ENCODE measurements at places on chromosomes 12 and 14.

- no peak for DNase-seq
Observed at GRCh38 chr14:78851189-78851588, 681.0 kb downstream of the NRXN3 start.

DNA sequence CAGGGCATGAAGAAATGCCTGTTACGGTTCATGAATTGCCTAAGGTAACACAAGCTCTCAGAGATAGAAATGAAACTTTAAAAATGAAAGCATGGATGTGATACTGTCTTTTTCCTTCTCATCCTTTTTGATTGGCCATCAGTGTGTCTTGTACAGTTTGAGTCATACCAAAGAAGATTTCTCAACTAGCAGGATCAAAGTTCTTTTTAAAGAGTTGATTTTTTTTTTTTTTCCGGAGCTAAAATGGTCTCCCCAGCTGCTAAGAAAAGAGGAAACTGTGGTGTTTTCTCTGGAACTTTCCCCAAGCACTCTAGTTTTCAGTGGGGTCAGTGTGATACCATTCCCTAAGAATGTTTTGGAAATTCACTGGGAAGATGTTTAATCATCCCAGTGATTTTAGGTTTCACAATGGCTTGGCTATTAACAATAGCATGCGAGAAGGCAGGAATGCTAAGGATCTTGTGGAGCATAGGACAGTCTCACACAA is 105.0 kb downstream of the ETNK1 start:
- DNase-seq: no peak

GRCh38 chr12:49021292-49021915 is 2.8 kb upstream of the PRKAG1 start:
- no peak for DNase-seq

GRCh38 chr12:128383357-128383937 is 116.5 kb downstream of the TMEM132C start:
- DNase-seq: no peak

DNA sequence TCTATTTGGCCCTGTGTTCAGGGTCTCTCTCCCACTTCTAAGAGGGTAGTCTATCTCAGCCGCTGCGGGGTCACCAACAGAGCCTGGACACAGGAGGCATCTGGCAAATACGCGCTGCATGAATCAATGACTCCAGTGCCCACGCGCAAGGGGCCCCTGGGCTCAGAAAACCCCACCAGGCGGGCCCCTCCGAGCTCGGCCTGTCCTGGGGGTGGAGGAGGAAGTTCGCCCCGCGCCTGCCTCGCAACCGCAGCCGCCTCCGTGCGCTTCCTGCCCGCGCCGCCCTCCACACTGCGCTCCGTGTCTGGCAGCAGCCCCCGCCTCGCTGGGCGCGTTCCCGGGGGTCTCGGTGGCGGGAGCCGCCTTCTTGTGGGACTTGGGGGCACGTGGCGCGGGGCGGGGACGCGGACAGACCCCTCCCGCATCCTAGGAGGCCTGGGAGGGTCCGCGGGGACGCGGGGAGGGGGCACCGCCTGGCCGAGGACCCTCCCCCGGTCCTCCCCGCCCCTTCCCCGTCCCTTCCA is 811 bp upstream of the FBRSL1 start:
- peak; percentile 36 for DNase-seq

GRCh38 chr12:20028033-20028432 is 340.3 kb upstream of the PDE3A start:
- no peak for DNase-seq

GRCh38 chr12:98738002-98738401 is 92.9 kb downstream of the APAF1 start:
- no peak for DNase-seq

DNA sequence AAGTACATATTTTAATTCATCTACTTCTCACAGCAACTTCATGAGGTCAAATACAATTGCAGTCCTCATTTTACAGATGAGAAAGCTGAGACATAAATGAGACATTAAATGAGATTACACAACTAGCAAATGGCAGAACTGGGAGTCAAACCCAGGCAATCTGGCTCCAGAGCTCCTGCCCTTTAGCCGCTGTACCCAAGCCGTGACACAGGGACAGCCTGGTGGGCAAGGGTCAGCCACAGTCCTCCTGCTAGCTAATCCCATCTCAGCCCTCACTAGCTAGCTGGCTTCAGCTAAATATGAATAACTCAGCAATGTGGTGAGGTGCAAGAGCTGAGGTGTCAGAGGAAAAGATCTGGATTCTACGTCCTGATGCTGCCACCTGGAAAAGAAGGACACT is 54.8 kb downstream of the NINJ2 start:
- no peak for DNase-seq

DNA sequence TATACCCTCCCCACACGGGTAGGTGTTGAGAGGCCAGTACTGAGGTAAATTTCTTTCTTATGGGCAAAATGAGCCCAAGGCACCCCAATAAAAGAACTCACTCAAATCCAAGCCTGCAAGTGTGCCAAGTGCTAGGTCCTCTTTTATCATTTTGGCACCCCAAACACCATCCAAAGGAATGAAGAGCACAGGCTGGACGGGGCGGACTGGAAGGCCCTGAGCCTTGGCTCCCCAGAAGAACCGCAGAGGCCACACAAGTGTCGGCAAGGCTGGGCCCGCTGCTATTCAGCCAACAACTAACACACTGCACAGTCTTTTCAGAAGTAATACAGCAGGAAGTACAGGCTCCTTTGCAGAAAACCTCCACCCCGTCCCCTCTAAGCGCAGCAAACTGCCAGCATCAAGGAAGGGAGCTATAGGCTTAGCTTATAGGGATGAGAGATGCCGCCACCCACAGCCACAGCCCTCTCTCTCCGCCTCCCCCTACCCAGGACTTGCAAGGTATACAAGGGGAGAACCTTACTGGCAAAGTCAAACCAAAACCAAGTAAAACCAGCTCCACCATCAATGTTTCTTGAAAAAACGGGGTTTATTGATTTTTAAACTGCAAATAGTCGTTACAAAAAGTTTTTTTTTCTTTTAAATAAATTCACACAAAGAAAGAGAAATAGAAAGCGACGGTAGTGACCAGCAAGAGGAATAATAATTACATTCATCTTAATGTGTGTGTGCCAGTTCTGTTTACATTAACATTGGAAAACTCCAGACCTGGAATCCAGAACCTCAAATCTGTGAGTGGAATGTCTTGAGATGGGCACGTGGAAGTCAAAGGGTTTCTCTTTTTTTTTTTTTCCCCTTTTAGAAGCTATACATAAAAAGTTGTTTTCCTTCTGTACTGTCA is 5.5 kb downstream of the ZFP36L1 start:
- DNase-seq: no peak

DNA sequence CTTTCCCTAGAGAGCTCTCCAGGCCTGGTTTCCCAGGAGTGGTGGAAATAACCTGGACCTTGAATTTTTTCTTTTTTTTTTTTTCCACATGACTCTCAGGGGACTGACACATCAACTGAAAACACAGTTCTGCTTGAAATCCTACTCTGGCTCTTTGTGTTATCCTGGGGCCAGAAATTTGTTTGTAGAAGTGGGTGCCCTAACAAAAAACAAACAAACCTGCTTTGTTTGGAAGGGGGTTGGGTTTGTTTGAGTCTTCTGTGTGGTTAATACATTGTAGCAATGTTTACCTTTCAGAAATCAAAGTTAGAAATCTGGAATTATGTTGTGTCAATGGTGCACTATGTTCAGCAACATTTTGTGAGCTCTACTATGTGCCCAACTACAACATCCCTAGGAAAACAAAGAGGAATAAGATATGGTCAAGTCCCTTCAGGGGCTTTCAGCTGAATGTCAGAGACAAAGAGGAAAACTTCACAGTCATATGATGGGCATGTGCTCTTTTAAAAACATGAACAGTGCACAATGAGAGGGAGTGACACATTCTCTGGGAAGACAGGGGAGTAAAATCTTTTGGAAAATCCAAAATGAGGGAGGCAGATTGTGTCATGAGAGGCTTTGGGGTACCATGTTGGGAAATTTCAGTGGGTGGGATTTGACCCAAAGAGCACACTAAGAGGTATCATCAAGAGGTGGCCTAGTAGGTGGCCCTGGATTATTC is 1.5 kb upstream of the IGF1 start:
- DNase-seq: no peak

- DNase-seq: no peak
Observed at GRCh38 chr12:100268835-100269564, 2.0 kb downstream of the SCYL2 start.

DNA sequence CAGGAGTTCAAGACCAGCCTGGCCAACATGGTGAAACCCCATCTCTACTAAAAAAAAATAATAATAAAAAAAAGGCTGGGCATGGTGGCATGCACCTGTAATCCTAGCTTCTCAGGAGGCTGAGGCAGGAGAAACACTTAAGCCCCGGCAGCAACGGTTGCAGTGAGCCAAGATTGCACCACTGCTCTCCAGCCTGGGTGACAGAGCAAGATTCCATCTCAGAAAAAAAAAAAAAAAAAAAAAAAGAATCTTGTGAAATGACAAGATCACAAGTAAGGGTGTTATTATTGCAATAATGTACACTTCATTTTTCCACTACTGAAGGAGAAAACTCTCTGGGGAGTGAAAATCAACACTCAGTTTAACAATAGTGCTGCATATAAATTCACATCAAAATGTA is 8.8 kb upstream of the PTGR2 start:
- no peak for DNase-seq

DNA sequence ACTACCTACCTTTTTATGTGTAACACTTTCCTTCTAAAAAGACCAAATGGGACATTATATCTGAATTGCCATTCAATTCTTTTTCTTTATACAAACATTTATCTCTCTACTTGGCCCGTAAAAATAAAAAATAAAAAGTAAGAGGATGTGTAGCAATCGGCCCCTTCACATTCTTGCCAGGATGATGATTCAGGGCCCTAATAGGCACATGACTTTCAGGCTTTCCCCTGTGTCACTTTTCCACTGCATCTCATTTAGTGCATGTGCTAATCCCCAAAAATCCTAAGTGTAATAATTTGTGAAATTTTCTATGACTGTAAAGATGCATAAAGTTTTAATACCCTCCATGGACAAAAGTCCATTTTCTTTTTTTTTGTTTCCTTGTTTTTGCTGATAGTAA is 23.0 kb upstream of the ATP2B1 start:
- DNase-seq: no peak

- no peak for DNase-seq
Observed at GRCh38 chr14:44775248-44775647, 186.5 kb downstream of the KLHL28 start.

DNA sequence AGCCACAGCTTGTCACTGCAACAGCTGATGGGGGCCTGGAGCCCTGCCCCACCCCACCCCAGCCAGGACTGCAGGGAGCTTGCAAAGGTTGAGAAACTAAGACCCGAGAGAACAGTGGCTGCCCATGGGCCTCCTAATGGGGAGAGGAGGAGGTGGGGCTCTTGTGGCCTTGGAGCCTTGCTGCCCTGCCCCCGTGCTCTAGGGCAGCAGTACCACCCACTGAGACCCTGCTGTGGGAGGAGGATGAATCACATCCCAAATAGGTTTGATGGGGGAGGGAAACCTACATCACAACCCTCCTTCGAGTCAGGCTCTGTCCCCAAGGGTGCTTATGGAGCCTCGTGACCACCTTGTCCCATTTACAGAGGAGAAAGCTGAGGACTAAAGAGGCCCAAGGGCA is 15.9 kb downstream of the HHIPL1 start:
- no peak for DNase-seq

DNA sequence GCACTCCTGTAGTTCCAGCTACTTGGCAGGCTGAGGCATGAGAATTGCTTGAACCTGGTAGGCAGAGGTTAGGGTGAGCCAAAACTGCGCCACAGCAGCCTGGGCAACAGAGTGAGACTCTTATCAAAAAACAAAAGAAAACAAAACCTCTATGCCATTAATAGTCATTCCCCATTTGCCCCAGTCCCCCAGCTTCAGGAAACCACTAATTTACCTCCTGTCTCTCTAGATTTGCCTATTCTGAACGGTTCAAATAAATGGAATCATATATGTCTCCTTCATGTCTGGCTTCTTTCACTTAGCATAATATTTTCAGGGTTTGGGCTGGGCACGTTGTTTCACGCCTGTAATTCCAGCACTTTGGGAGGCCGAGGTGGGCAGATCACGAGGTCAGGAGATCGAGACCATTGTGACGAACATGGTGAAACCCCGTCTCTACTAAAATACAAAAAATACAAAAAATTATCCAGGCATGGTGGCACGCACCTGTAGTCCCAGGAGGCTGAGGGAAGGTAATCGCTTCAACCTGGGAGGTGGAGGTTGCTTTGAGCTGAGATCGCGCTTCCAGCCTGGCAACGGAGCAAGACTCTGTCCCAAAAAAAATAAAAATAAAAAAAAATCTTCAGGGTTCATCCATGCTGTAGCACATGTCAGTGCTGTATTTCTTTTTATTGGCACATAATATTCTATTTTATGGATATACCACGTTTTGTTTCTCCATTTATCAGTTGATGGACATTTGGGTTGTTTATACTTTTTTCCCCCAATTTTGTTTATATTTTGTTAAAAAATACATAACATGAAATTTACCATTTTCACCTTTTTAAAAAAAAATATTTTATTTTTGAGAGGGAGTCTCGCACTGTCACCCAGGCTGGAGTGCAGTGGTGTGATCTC is 31.9 kb downstream of the KNTC1 start:
- DNase-seq: no peak

- DNase-seq: no peak
Observed at GRCh38 chr12:45575823-45576475, 153.6 kb upstream of the ARID2 start.

GRCh38 chr14:81187832-81188522 is 32.8 kb downstream of the GTF2A1 start:
- no peak for DNase-seq

DNA sequence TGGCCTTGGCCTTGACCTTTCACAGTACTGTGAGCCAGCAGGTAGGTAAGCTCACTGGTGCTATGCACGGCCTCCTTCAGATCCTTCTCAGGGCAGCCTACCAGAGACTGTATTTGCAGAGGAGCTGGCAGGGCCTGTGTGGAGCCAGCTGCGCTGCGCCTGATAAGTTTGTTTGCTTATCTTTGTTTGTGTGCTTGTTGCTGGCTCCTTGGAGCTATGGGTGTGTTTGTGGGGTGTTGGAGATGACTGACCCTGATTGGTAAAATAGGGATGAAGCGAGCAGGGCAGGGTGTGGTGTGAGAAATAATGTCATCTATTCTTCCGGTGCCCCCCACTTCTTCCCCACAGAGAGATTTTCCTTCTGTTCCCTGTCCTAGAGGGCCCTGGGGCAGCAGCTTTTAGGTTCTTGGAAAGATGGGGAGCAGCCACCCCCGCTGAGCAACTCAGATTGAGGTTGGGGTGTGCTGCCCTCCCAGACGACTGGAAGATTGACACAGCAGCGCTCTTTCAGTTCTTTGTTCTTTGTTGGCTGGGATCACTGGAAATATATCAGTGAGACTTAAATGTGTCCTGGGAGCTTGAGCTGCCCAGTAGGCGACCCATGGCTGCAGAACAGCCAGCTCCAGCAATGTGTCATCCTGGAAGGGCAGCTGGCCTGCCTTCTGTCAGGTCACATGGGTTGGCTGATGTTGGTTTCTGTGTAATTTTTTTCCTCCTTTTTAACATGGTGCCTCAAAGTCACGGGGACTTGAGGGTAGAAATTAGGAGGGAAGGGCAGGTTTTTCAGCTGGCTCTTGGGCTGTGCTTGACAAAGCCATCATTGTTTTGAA is 19.6 kb downstream of the MLXIP start:
- DNase-seq: no peak

DNA sequence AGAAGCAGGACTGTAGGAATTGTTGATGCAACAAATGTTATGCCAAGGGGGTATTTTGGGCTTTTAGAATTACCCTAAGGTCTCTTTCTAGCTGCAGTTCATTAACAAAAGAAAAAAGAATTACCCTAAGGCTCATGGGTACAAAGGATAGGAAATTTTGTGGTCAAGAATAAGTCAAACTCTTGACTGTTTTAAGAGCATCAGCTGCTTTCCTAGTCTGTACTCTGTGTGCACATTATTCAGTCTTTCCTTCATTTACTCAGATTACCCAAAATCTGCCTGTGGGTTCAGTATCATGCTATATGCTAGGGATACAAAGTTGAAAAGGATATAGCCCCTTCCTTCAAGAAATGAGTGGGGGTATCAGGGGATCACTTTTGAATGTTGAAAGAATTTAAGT is 36.5 kb upstream of the CCDC88C start:
- DNase-seq: no peak

Measured in stimulated activated CD8-positive, alpha-beta memory T cell treated with anti-CD3 and anti-CD28 coated beads, Interleukin-2, amount 100 ng/mL, for 48 hours (primary cell).